Left renal cortex interstitium (tissue), 4 donors: ENCODE measurements at places on chromosomes 5 and 9. TPM values are rescaled to one million over a fixed set of nuclear protein-coding genes. Genes with fewer than 3 reads are reported as not detected.

Gene CNTFR
- 33.1 TPM for polyA plus RNA-seq

Gene XPA
- 37.2 TPM for polyA plus RNA-seq

Gene IFNA2
- polyA plus RNA-seq, result not detected

Gene F2RL1
- polyA plus RNA-seq, result 38.5 TPM

Gene IRX2
- 27.8 TPM for polyA plus RNA-seq

Gene NCBP1
- polyA plus RNA-seq, result 45.7 TPM

Gene MAPK9
- 40.2 TPM for polyA plus RNA-seq

Gene QRFP
- polyA plus RNA-seq, result 0.40 TPM

DNA sequence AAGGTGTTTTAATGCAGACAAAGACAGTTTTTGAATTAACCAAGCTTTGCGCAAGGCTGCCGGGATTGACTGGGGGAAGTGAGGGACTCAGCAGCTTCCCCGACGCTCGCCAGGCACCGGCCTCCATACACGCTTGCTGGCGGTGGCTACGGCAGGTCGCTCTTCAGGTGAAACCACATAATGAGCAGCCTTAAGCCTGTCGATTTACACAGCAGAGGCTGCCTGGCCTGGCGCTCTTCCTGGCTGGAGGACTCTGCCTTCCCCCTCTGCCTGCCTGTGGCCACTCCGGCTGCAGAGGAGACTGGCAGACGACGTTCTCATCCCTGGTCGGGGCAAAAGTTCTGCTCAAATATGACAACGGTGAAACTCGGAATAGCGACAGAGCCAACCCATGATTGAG lies 9.0 kb upstream of the NOTCH1 start:
- DNase-seq, result no peak

- DNase-seq, result no peak
Measured at GRCh38 chr5:10607023-10607665, 43.3 kb downstream of the ANKRD33B start.

DNA sequence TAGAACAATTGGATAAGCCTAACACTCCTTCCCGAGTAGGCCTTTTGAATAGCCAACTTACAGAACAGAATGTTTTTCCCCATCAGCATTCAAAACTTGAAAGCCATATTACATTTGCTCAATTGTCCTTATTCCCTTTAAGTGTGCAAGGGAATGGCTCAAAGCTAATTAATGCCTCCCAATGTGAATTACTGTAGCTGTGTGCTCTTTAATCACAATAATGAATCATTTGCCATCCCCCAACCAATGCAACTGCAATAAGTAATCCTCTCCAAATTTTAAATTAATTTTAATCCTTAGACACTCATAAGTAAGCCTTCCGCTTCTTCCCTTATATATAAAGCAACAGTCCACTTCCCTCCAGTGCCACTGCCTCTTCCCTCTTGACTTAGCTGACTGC lies 115.9 kb downstream of the DROSHA start:
- DNase-seq, result no peak

GRCh38 chr9:35519692-35520363 lies 29.9 kb downstream of the RUSC2 start:
- DNase-seq, result no peak

- DNase-seq, result no peak
Measured at GRCh38 chr5:110625376-110625999, 101.0 kb downstream of the TMEM232 start.

GRCh38 chr5:2303431-2304100 lies 420.8 kb upstream of the IRX4 start:
- DNase-seq, result peak; percentile 59
